NCI-H1930 (cell line): ENCODE measurements at places on chromosomes 7 and 10.

- no peak for DNase-seq
Observed at GRCh38 chr7:94003446-94004023, 620 bp downstream of the BET1 start.

DNA sequence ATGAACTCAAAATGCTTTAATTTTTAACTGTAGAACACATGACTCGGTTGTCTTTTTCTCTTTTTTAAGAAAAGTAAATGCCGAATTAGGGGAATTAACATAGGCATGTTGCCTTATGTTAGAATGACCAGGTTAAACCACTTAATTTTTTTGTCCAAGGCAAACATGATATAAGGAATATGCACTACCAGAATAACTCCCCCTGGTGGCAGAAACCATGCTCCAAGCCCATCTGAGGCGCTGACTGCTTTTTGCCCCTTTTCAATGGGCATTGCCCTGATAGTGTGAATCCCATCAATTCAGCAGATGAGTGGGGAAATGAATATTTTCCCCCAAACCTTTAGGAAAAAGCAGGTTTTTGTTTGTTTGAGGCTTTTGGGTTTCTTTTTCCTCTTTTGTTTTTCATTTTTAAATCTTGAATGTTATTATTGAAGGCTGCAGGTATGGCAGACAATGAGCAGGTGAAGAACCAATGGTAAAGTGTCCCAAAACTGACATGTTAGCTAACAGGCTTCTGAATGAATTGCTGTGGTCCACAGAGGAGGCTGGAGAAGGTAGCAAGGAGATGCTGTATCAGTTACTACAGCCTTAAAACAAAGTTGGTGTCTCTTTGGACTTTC is 284.3 kb downstream of the SORCS3 start:
- no peak for DNase-seq

DNA sequence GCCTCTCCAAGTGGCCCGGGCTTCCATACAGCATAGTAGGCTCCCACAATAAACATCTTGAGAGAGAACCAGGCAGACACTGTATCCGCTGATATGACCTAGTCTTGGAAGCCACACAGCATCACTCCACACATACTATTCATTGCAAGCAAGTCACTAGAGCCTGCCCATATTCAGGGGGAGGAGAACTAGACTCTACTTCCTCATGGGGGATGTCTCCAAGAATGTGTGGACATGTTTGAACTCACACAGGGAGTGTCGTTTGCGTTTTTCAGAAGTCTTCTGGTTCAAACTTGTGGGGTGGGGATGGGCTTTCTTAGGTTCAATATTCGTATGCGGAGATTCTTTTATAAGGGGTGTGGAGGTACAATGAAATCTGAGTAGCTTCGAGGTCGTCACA is 232.6 kb upstream of the HABP2 start:
- no peak for DNase-seq

DNA sequence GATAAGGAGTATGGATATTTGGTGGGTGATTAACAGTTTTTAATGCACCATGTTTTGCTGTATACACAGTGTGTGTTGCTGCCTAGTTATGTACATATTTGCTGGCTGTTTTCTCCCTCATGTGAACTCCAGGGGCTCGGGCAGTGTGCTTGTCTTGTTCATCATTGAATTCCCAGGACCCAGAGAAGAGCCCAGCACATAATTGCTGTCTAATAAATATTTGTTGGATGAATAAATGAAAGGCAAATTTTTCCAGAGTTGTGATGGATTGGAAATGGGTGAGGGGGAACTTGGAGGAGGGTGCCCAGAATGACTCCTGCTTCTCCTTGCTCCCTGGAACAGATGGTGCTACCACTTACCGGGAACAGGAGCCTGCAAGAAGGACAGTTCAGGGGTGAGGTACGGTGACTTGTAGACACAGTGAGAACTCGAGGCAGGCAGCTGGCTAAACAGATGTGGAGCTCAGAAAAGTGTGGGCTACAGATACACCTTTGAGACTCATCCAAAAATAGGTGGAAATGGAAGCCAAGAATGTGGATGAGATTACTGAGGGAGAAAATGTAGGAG is 586.8 kb upstream of the MGMT start:
- no peak for DNase-seq

DNA sequence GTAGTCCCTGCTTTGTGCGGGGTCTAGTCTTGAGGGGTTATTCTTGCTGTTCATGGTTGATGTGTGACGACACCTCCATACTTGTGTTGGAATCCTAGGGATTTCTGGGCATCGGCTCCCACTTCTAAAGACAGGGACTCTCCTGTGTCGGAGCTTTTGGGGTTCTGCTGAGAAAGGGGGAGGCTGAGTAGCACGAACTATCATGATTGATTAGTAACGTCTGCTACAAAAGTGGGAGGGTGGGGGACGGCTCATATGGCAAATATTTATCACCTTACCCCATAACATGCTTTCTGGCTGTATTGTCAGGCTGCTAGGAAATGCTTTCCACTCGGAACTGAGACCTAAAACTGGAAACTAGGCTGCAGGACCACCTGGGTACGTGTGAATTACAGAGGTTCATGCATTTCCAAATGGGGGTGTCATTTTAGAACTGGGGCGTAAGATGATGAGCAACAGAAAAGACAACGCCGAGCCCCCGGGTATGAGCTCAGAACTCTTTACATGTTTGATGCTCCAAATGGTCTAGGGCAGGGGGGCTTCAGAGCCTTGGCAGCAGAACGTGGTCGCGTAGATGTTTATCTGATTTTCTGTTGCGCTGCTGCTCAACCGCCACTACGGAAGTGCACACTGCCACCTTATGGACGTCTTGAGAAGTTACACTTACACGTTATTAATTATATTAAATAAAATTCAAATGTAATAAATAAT is 15.1 kb upstream of the NME8 start:
- peak; percentile 24 for DNase-seq

DNA sequence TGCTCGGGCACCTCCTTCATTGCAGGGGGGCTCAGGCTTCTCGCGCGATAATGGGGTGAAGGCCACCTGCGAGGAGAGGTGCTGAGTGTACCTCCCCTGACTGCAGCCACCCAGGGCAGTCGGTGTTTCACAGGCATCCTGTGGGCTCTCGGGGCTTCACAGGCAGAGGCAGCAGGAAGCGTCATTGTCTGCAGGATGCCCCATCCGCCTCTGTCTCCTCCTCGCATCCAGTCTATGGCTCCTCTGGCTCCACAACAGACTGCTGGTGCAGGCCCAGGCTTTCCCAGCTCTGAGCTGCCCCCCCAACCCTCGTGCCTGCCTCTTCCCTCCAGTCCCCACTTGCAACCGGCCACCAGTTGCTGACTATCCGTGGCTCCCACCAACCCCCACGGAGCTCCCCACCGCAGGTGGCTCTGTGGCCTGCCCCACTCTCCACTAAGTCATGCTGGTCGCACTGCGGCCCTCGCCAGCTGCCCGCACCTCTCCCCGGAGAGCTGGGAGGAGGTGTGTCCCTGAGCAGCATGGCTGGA is 36.5 kb downstream of the CAMK2B start:
- no peak for DNase-seq

GRCh38 chr7:37686556-37687345 is 3.2 kb downstream of the GPR141 start:
- DNase-seq = no peak

- no peak for DNase-seq
Observed at GRCh38 chr10:102773320-102773719, 29.6 kb downstream of the WBP1L start.

- no peak for DNase-seq
Observed at GRCh38 chr7:1825897-1826741, 156.0 kb downstream of the ELFN1 start.

- DNase-seq = no peak
Observed at GRCh38 chr7:103766660-103767059, 222.8 kb downstream of the RELN start.

DNA sequence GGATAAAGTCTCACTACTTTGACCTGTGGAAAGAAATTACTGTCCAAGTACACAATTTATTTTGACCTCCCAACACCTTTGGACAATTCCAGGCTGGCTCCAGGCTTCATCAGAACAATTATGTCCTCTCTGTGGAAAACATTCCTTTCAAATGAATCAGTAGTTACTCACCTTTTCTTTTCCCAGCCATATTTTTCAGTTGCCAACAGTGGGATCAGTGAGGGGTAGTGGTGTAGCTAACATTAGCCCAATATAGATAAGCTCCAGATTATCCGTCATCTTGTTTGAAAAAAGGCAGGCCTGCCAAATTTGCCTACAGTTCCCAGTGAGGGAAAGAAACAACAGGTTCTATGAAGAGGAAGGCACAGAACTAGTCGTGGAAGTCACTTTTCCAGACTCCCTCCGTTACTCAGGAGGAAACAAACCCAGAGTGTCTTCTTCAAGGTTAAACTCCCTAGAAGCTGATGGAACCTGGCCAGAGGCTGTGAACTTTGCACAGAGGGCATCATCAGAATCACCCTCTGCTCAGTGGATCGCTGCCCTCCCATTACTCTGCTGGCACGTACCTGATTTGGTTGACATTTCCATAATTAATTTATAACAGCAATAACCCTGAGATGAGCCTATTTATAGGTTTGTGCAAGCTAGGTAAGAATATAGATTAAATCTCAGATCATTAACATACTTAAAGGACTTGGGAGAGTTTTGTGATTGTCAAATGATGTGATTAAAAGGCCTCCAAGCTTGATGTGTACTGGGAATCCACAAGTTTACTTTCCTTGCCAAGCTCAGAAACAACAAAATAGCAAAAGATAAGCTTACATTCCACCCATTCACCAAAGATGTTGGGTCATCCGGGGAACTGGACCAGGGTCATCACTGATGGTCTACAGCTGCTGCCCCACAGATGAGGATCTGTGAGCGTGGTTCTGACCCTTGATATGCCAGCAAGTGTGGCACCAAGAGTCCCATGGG is 654.6 kb upstream of the GALNT17 start:
- DNase-seq = no peak

GRCh38 chr10:113619401-113619800 is 44.4 kb downstream of the NRAP start:
- DNase-seq = no peak

GRCh38 chr7:41720886-41721285 is 18.0 kb upstream of the INHBA start:
- DNase-seq = no peak

GRCh38 chr10:112140110-112140970 is 43.2 kb downstream of the GPAM start:
- DNase-seq = peak; percentile 41
